Stimulated activated CD4-positive, alpha-beta T cell treated with anti-CD3 and anti-CD28 coated beads, Interleukin-1b, Interleukin-23, amount 100 ng/mL, for 24 hours (primary cell): ENCODE measurements at places on chromosomes 3 and 15.

- no peak for DNase-seq
Observed at GRCh38 chr3:2036076-2036475, 62.6 kb upstream of the CNTN4 start.

GRCh38 chr3:94082391-94082937 lies 19.6 kb downstream of the NSUN3 start:
- DNase-seq = no peak

DNA sequence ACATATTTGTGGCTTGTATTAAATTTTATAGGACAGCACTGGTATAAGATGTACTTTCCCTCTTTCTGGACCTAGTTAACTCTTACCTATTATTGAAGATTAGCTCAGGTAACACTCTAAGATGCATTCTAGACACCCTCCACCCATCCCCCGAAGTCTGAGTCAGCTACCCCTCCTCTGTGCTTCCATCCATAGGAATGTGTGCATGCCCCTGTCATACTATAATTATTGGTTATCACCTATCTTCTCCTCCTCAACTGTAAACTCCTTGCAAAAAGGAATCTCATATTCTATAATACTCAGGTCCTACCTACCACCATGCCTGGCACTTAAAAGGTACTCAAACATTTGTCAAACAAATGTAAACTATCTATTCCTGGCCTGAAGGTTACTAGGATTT lies 3.0 kb downstream of the PEAK1 start:
- DNase-seq = no peak

DNA sequence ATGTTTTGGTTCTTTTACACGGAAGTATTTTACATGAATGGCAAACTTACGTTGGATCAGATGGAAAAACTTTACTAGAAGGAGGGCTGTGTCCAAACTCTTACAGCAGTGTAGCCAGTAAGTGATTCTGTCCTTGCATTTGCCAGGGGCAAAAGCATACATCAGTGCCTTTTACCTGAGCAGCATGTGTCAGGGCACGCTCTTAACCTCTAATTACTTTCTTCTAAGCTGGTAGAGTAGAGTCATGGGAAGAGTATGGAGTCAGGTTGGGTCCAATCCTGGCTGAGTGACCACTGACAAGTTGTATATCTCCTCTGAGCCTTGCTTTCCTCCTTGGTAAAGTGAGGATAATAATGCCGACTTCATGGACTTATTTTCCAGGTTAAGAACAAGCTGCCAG lies 47.1 kb downstream of the RYR3 start:
- DNase-seq = no peak

DNA sequence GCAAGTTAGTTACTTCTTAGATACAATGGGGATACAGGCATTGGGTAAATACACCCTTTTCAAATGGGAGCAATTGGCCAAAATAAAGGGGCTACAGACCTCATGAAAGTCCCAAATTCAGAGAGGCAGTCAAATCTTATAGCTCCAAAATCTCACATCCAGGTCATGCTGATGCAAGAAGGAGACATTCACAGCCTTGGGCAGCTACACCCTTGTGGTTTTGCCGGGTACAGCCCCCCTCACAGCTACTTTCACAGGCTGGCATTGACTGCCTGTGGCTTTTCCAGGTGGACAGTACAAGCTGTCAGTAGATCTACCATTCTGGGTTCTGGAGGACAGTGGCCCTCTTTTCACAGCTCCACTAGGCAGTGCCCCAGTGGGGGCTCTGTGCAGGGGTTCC lies 17.5 kb upstream of the PLSCR1 start:
- DNase-seq = no peak

DNA sequence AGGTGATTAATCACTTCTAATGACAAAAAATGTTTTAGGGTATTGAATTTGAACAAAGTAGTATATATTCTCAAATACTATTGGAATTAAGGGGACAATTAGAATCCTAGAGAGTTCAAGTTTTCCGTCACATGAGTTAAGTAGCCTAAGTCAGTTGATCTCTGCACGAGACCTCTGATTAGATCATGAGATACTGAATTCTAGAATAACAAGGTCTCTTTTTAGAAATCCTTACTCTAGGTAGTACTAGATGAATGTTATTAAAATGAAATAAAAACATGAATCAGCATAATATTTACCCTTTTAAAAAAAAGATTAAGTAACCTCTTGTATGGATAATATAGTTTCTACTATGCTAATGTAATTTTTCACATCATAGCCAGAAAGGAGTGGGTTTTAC lies 43.4 kb downstream of the MYO5A start:
- no peak for DNase-seq

DNA sequence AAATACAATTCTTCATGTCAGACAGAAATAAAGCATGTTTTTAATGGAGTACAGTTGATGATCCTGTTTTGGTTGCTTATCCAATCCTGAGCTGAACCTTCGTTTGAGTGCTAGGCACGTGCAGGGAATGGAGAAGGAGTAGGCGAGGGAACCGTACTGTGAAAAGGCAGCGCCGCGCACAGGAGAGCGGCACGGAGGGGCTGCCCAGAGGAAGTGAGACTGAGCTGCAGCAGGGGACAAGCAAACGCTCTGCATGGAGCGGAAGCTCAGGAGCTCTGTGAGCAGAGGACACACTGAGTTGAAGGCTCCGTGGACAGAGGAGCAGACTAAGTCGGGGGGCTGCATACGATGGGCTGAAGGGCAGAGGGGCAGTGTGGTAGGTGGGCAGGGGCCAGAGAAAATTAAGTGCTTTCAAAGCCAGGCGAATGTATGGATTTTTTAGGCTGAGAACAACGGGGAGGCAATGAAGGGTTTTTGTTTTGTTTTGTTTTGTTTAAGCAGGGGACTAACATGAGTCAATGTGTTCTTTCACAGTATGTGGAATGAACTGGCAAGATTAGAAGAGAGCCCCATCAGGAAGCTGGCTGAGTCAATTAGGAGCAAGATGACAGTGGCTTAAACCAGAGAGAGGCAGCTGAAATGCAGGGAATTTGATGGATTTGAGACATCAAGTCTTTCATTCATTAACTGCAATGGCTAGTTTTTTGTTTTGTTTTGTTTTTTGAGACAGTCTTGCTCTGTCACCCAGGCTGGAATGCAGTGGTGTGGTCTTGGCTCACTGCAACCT lies 23.8 kb upstream of the TM2D3 start:
- no peak for DNase-seq

DNA sequence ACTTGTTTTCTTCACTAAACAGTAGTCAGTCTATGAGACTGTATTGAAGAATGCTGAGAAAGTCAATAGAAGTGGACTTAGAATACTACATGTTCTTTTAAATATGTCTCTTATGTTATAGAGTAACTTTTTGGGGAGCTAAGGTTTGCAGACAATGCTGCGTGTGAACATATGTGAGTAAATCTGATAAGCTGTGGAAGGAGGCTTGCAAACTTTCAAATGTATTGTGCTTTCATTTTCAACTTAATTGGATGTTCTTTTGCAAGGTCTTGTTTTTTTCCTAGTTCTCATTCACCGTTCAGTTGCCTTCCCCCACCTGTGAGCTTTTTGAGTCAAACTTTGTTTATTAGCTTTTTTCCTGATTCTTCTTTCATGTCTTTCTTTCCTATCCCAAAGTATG lies 176.2 kb downstream of the LPP start:
- DNase-seq = no peak

DNA sequence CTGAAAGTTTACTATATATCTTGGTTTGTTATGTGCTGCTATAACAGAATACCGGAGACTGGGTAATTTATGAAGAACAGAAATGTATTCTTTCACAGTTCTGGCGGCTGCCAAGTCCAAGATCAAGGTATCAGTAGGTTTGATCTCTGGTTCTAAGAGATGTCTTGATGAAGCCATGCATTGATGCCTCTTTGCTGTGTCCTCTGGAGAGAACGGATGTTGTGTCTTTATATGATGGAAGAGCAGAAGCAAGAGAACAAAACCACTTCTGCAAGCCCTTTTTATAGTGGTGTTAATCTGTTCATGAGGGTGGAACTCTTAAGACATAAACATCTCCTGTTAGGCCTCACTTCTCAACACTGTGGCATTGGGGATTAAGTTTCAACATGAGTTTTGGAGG lies 62.7 kb downstream of the TCF12 start:
- no peak for DNase-seq

DNA sequence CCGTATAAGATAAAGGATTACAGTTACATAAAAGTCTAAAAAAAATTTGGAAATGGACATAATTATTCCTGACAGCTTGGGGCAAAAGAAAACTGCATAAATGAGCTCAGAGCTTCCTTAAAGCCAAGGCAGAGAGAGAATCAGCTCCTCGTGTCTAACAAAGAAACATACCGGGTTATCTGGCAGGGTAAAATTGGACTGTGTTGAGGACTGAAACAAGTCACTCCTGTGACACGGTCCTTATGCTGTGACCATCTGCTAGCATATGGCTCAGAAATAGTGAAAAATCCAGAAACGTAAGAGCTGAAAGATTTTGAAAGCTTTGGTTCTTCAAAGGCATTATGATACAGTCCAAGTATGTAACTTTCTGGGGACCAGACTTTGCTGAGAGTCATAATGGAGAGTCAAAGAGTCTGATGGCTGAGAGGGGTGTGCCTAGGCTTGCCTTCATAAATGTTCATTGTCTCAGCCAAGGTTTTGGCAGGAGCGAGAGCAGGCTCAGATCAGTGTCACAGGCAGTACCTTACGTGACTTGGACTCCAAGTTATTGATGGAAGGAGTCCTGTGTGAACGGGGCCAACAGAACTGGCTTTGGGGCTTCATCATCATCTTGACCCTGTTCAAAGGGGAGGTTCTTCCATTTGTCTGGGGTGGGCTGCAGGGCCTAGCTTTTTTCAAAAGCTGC lies 12.5 kb downstream of the MAP6D1 start:
- DNase-seq = no peak

GRCh38 chr3:135487261-135487660 lies 478.3 kb upstream of the PPP2R3A start:
- DNase-seq = no peak

- DNase-seq = no peak
Observed at GRCh38 chr15:77554306-77555080, 78.2 kb downstream of the LINGO1 start.

- no peak for DNase-seq
Observed at GRCh38 chr15:44010089-44010488, 183.3 kb downstream of the WDR76 start.

- no peak for DNase-seq
Observed at GRCh38 chr3:99012051-99012450, 110.6 kb upstream of the DCBLD2 start.

DNA sequence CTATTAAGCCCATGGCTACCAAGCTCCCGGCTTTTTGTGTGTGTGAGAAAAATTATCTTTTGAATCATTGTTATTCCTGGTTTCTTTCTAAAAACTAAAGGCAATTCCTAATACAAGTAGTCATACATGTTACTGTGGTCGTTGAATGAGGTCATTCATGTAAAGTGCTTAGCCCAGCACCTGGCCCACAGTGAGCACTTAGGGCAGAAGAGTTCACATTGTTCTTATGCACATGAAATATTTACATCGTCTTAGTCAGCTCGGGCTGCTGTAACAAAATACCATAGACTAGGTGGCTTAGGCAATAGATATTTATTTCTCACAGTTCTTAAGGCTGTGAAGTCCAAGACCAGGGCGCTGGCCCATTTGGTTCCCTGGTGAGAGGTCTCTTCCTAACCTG lies 216.1 kb downstream of the SHQ1 start:
- DNase-seq = no peak

GRCh38 chr3:40765884-40766283 lies 241.1 kb downstream of the ZNF621 start:
- DNase-seq = no peak

DNA sequence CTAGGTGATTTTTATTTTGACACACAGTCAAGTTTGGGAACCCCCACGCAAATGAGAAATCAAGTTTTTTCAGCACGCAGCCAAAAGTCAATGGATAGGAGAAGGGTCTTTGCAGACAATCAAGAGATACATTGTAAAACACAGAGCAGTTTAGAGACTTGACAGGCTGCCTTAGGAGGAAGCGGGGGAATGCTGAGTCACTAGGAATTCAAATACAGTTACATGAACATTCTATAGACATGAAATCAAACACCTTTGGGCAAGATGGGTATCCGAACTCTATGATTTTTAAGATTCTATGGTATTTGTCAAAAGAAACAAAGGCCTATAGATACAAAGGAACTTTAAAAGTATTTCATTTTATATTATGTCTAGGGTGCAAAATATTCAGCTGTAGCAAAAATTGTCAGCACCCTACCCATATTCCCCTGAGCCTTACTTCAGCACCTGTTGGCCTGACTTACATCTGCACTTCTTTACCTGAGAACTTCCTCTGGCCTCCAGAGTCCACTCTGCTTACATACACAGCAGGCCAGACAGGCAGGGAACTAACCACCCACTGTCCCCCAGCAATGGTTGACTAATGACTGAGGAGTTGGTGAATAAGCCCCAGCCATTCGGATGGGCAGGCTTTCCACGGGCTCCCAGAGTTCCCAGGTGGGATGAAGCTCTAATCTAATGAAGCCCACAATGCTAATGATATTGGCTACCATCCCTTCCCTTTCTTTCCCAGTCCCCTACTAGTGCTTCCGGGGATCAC lies 289.3 kb upstream of the RORA start:
- DNase-seq = no peak

- no peak for DNase-seq
Observed at GRCh38 chr3:65632414-65632813, 406.3 kb downstream of the MAGI1 start.

- no peak for DNase-seq
Observed at GRCh38 chr15:36359286-36359685, 220.1 kb upstream of the CDIN1 start.

DNA sequence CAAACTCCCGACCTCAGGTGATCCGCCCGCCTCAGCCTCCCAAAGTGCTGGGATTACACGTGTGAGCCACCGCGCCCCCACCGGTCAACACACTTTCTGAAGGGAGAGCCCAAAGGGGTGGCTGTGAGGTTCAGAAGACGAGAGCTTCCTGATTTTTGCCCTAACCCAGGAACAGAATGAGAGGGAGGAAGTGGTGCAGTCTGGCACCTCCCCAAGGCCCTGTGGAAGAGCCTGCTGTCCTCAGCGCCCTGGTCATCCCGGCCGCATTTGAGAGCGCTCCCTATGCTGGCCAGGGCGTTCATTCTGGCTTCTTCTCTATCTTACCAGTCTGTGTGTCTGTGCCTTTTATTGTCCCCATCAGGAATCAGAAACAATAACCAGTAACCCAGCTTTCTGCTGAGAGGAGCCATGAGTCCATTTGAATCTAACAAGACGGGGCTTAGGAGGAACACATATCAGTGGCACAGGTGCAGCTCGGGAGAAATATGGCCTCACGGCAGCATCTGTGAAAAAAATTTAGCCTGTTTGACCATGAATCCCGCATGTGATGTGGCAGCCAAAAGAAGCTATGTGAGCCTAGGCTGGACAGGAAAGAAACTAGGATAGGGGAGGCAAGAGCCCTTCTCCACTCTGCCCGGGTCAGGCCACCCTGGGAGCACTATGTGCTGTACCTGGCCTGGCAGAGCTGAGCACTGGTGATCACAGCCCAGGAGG lies 12.9 kb downstream of the BDH1 start:
- no peak for DNase-seq

- DNase-seq = no peak
Observed at GRCh38 chr3:7266551-7266950, 405.6 kb downstream of the GRM7 start.
